Neural crest cell (in vitro differentiated cells): ENCODE measurements at places on chromosomes 5 and 9. TPM values are rescaled to one million over a fixed set of nuclear protein-coding genes. Genes with fewer than 3 reads are reported as not detected.

DNA sequence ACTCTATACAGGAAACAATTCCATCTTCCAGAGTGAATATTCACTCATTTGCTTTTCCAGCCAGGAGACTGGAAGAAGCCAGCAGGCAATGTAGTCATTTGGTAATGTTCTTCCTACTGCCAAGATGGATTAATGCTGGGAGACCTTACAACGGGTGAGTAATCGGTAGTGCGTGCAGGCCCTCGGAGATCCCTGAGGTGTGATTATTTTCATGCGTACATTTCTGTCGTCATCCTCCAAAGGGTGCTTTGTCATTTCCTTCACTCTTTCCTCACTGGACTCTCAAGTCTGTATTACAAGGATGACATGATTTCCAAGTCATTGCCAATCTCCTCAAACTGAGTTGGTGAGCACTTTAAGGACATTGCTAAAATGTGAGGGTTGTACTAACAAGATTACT lies 263.5 kb downstream of the CWC27 start:
- DNase-seq, result no peak

GRCh38 chr5:160311491-160312133 lies 752 bp downstream of the CCNJL start:
- peak; percentile 26 for DNase-seq

- no peak for DNase-seq
Observed at GRCh38 chr5:146034605-146035004, 70.8 kb downstream of the PLAC8L1 start.

DNA sequence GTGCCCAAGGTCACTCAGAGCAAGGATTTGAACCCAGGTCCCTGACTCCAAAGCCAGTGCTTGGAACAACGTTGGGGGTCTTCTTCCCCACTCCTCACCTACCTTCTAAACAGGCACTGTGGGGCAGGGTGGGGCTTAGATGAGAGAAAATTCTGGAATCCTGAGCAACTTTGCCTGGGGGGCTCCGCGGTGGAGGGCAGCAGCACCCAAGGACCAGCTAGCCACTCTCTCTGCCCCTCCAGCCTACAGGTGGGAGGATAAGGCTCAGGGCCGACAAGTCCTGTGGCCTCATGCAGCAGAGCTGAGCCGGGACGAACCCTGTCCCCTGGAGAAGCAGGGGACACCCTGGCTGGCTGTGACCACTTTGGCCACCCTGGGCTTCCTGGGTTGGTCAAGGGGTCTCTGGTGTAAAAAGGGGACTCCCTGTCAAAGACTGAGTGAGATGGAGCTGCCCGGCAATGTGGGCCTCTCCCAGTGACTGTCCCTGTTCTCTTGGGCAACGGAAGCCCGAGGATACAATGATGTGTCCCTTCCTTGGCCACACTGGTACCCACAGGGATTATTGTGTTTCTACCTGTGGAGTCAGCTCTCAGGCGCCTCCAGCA lies 26.5 kb downstream of the CEL start:
- no peak for DNase-seq

DNA sequence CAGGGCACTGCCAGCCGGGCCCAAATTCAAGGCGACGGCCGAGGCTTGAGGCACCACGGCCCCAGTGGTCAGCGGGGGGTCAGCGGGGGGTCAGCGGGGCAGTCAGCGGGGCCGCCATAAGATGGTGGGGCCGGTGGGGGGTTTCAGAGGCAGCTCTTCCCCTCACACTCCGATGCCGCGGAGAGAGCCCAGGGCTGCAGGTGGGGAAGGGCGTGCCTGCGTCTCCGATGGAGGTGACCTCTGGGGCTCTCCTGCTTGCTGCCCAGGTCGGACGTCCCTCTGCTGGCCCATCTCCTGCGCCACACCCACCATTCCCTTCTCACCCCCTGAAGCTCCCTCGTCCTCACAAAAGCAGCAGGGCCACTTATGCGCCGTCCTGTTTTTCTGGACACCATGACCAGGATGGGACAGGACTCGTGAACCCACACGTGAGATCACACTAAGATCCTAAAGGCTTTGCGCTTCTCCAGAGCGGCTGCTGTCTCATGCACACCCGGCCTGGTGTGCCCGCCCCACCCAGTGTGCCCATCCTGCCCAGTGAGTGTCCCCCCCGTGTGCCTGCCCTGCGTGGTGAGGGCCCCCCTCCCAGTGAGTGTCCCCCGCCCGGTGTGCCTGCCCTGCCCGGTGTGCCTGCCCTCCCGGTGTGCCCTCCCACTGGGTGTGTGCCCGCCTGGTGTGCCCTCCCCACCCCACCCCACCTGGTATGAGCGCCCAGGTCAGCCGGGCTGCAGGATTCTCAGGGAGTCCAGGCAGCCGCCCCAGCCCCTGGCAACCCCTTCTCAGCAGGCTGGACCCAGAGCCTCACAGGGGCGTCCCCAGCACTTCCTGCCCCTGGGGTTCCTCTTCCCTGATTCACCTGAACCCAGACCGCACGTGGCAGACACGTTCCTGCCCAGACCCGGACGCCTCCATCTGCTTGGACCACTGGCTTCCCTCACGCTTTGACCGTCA lies 48.7 kb upstream of the NKD2 start:
- no peak for DNase-seq

- no peak for DNase-seq
Observed at GRCh38 chr5:91030521-91031401, 352.4 kb downstream of the ARRDC3 start.

- no peak for DNase-seq
Observed at GRCh38 chr5:180439911-180440769, 54.0 kb upstream of the CNOT6 start.

- DNase-seq, result no peak
Observed at GRCh38 chr9:19998153-19998552, 209.3 kb upstream of the SLC24A2 start.

DNA sequence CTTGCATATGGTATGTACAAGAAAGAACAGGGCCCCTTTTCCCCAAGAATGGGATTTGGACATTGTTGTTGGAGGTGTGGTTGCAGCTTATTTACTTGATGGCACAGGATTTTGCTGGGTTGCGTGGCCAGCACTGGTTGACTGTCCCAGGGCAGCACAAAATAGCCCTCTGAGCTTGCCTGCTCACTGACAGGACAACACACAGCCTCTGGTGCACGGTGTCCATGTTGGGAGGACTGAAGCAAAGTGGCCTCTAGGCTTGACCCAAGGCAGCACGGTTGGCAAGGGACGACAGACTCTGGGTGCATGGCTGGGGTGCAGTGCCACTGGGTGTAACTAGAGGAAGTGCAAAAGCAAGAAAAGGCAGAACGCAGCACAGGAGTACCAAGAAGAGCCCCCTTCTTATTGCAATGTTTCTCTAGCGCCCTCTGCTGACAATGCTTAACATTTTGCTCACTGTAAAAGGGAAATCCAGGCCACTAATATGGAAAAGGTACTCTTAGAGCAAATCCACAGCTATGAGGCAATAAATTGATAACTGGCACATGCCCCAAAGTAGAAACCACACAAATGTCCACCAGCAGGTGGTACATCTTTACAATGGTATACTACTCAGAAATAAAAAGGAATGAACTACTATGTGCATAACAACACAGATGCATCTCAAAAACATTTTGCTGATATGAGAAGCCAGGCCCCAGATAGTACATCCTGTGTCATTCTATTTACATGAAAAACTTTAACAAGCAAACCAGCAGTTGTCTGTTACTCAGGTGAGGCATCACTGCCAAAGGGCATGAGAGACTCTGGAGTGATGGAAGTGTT lies 47.4 kb upstream of the BARX1 start:
- DNase-seq, result peak; percentile 64

DNA sequence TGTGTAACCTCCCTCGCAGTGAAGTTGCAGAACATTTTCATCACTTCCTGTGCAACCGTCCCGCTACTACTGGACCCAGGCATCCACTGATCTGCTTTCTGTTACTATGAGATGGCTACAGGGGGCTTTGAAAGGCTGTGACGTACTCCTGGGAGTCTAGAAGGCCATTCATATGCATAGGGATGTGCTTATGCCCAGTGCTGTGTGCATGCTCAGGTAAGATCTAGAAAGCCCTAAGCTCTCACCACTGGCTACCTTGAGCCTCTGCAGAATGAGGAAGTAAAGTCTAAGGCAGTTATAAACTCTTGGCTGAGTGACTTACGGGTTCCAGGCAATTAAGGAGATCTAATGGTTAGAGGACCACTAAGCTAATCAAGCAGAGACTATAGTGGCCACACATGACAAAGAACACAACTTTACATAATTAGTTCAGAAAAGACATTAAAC lies 11.8 kb downstream of the HNRNPAB start:
- no peak for DNase-seq

- DNase-seq, result no peak
Observed at GRCh38 chr9:110575169-110575568, 4.4 kb downstream of the SVEP1 start.

DNA sequence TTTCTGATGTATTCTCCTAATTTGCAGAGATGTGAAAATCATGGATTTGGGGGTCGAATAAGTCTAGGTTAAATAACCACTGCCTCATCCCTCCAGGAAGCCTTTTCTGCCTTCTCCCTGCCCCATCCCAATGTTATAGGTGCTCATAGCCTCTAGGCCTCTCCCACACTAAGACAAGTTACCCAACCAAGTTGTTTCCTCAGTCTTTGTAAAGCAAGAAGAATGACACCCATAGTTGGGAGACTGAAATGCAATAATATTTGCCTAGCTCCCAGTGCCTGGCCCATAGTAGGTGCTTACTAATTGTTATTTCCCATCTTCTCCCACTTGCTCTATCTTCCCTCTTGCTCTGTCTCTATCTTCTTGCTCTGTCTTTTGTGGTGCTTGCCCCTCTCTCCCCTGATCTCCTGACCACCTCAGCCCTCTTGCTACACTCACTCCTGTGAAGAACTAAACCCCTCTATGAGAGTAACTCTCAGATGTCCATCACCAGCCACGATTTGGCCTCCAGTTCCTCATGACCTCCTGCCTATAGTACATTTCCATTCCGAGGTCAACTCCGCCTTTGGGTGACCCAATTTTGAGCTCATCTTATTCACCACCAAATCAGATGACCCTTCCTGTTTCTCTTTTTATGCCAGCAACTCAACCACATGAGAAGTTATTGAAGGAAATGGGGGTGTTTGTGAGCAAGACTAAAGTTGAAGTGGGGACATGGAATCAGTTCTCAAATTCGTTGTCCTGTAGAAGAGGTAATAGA lies 7.0 kb downstream of the AFAP1L1 start:
- no peak for DNase-seq

GRCh38 chr9:68961587-68961986 lies 52.3 kb downstream of the PRKACG start:
- DNase-seq, result no peak

DNA sequence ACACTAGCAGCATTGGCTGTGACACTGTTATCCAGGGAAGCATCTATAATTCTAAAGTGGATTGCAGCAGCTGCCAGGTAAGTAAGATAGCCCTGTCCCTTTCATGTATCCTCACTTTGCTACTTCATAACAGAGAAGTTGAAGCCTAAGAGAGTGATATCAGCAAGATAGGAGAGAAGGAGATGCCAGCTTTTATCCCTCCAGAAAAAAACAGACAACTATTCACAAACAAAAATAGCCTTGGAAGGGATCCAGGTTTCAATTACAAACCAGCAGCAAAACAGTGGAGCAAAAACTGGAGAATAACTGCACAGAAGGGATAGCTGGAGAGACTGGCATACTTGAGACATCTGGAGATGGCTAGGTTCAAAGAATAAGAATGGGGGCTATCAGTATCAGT lies 19.6 kb upstream of the VCAN start:
- DNase-seq, result no peak

Gene BNIP1
- 14.2 and 14.6 TPM in 2 replicates for total RNA-seq
